Trophoblast cell (in vitro differentiated cells and primary cell): ENCODE measurements at places on chromosomes 6 and 20.

DNA sequence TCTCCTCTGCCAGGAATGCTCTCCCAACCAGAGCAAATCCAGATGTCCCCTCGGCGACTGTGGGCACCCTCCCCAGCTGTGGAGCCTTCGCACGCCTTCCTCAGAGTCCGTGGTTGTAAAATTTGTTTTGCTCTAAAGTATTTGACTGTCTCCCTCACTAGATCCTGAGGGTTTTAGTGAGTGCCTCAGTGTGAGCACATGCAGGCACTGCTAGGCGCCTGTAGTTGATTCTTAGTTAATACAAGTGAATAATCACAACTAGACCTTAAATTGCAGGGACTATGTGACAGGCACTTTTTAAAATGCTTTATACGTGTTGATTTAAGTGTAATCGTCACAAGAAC is 680 bp upstream of the MTCH1 start:
- DNase-seq, result no peak

- no peak for DNase-seq
Observed at GRCh38 chr6:163446549-163446948, 32.0 kb downstream of the QKI start.

DNA sequence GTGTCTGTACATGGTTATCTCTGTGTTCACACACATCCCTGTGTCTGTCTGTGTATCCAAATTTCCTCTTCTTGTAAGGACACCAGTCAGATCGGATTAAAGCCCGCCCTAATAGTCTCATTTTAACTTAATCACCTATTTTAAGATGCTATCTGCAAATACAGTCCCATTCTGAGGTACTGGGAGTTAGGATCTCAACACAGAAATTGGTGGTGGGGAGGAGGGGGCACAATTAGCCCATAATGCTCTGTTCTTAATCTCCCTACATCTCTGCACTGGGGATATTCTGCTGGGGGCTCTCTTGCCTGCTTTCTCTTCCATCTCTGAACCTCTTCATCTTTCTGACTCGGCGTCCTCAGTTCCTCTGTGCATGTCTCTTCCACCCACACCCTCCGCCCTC is 320.7 kb downstream of the CDC5L start:
- DNase-seq, result no peak

DNA sequence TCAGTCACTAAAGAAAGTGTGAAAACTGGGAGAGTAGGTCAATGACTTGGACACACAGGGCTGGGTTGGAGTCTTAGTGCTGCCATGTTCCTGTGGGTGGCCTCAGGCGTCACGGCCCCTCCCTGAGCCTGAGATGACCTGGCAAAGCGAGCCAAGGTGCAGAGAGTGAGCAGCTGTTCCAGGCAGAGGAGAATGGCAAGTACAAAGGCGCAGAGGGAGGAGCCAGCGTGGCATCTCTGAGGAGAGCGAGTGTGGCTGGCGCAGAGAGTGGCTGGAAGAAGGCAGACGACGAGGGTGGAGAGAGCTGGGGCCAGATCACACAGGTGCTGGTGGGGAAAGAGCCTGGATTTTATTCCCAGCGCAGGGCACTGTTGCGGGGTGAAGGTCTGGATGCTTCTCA is 20.6 kb upstream of the CHMP4B start:
- DNase-seq, result no peak
